RPMI8226 (cell line): ENCODE measurements at places on chromosomes 7 and 10.

GRCh38 chr7:128791121-128791971, at the start of gene CCDC136:
TSS of gene CCDC136 (plus strand) at chr7:128791968. CDS start at chr7:128792412, 444 bp downstream.
- DNase-seq: peak; percentile 87

- DNase-seq: peak; percentile 90
These were observed 161.4 kb downstream of the ELMO1 start for GRCh38 chr7:37287131-37287855.

GRCh38 chr7:118349604-118350003, 125.1 kb downstream of the ANKRD7 start:
- DNase-seq: no peak

- DNase-seq: no peak
These were observed 133.2 kb upstream of the C7orf33 start for GRCh38 chr7:148457310-148457921.

DNA sequence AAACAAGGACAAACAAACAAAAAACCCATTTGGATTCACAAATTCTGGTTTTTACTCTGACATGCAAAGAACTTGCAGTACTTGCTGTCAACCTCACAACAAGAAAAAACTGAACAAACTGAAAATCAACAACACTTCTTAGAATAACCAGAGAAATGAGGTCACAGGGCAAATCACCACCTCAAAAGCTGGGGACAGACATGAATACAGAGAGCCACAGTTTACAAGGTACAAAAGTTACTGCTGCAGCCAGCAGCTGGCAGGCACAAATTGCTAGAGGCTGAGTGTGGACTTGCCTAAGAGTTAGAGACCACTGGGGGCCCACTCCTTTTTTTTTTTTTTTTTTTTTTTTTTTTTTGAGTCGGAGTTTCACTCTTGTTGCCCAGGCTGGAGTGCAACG, 15.0 kb upstream of the RNF32 start:
- DNase-seq: no peak

DNA sequence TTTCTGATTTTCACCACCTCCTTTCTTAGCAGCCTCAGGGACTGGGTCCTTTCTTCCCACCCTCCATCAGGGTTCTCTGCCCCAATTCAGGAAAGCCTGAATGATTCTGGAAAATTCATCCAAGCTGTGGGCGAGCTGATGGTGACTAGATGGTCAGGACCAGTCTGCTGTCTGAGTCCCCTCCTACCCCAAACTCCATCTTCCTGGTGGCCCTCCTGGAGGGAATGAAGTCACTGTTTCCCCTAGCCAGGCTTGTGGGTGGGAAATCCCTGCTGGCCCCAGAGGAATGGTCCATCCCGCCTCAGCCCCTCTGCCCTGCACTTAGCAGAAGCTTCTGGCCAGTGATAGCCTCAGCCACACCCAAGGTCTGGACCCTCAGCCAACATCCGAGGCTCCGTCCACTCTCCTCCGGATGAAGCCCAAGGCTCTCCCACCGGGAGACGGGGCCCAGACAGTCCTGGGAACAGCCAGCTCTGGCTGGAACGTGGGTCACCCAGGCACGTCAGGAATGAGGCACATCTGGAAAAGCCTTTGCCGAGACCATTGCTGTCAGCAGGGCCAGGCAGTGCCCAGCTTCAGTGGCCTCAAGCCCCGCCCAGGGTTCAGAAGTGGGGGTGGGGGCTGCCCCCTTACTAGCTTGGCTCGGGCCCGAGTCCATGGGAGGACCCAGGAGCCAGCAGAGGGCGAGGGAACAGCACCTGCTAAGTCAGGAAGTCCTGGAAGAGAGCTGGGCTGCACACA, 4.0 kb upstream of the AQP1 start:
- no peak for DNase-seq

DNA sequence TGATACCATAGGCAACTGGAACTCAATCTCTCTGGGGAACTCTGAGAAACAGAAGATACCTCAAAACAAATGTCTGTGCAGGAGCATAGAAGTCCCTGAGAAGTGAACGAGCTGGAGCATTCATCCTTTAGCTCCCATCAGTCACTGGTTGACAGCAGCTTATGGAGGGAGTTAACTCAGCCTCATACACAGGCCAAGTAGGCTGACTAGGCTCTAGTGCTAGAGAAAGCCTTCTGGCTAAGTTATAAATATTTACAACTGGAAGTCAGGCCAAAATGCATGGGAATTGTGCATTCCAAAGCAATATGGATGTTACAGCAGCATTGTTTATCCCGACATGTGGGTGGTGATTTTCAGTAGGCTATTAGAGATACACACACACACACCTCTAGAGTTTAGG, 66.5 kb downstream of the ANK3 start:
- no peak for DNase-seq

DNA sequence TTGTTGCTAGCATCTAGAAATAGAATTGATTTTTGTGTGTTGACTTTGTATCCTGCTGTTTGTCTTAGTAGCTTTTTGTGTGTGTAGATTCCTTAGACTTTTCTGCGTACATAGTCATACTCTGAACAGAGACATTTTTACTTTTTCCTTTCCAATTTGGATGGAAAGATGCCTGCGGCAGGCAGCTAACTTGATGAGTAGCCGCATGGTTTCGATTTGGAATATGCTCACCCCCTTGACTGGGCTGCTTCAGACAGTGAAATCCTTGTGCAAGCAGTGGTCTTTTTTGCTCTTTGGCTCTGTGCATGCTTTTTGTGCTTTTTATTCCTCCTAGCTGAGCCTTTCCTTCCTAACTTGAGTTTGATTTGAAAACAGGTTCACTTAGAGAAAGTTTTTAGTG, 71.8 kb downstream of the HHEX start:
- no peak for DNase-seq

DNA sequence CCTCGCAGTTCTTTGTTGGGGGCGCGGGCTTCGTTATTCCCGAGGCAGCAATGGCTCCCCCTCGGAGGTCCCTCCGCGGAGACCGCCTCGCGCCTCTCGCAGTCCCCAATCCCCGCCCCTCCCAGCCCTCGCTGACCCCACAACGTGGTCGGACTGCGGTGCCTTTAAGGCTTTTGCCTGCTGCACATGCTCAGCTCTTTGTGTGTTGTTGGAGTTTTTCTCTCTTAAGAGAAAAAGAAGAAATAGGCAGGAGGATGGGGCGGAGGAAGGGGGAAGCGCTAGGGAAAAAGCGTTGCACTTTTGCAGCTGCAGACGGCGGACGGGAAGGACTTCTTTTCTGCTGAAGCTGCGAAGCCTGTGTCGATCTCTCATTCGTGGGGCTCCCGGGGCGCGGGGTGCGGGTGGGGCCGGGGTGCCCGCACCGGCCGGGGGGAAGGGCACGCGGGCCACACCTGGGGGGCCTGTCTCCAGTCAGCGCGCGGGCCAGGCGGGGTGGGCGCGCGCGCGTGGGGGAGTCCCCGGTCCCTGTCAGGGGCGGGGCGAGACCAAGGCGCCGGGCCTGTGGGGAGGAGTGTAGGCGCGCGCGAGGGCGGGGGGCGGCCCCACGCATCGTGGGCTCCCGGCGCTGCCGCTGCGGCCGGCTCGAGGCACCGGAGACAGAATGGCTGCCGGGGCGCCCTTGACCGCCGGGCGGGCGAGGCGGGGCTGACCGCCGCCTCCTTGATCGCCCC, 445 bp upstream of the ATRNL1 start:
- DNase-seq: peak; percentile 66

- DNase-seq: no peak
These were observed 31.5 kb downstream of the MKRN1 start for GRCh38 chr7:140447841-140448240.

- no peak for DNase-seq
These were observed 127.3 kb downstream of the RNLS start for GRCh38 chr10:88455831-88456230.

DNA sequence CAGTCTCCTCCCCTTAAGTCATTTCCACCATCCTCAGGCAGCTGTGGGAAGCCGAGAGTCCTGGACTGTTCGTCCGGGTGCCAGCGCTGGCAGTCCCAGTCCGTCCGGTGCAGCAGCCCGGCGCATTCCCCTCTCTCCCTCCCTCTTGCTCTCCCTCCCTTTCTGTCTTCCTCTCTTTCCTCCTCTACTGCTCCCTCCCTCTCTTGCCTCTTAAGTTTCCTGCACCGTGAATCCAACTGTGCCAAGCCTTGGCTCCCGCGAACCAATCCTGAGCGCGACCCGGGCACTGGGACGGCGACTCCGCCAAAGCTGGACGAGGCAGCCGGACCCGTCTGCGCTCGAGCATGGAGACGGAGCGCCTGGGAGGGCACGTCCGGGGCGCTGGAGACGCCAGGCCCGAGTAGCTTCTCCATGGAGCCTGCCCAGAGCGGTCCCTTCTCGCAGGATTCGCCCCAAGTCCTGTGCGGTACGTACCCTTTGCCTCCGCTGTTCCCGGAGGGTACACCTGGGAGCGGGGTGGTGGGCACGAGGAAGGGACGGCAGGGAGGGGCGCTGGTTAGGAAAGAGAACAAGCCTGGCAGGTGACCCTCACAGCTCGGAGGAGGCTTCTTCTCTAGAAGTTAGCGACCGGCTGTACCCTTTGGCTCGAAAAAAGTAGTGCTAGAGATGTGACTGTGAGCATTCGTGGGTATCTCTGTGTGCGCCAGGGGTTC, 1.0 kb downstream of the NXPH1 start:
- DNase-seq: no peak

GRCh38 chr10:42574336-42574735, 64.0 kb downstream of the ZNF33B start:
- no peak for DNase-seq

- no peak for DNase-seq
These were observed 49.5 kb downstream of the BRI3 start for GRCh38 chr7:98330926-98331529.

GRCh38 chr10:105068497-105068896, 427.4 kb downstream of the SORCS3 start:
- DNase-seq: no peak

DNA sequence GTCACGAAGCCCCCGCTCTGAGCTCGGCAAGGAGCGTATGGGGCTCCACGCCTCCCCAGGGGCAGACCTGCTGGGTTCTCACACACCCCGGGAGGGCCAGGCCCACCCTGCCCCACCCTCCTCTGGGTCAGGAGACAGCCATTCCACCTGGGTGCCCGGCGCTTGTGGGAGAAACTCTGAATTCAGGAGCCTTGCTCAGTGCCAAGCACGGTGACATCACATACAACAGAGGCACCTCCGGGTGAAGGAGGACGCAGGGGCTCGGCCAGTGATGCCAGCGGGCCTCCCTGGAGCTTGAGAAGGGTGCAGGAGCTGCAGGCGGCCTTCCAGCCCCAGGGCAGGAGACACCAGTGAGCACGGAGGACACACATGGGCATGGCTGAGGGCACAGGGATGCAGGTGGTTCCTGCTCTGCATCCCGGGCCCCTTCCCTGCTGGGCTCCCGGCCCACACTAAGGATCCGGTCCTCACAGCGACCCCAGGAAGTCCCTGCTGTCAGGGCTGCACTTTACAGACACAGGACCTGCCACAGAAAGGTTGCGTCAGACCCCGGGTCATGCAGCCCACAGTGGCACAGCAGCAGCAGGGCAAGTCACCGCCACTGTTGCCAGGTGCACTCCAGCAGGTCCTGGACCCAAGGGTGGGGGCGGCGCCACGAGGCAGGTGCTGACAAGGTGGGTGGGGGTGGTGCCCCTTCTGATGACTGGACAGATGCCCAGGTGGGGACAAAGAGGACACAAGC, 108.0 kb downstream of the MAD1L1 start:
- no peak for DNase-seq

DNA sequence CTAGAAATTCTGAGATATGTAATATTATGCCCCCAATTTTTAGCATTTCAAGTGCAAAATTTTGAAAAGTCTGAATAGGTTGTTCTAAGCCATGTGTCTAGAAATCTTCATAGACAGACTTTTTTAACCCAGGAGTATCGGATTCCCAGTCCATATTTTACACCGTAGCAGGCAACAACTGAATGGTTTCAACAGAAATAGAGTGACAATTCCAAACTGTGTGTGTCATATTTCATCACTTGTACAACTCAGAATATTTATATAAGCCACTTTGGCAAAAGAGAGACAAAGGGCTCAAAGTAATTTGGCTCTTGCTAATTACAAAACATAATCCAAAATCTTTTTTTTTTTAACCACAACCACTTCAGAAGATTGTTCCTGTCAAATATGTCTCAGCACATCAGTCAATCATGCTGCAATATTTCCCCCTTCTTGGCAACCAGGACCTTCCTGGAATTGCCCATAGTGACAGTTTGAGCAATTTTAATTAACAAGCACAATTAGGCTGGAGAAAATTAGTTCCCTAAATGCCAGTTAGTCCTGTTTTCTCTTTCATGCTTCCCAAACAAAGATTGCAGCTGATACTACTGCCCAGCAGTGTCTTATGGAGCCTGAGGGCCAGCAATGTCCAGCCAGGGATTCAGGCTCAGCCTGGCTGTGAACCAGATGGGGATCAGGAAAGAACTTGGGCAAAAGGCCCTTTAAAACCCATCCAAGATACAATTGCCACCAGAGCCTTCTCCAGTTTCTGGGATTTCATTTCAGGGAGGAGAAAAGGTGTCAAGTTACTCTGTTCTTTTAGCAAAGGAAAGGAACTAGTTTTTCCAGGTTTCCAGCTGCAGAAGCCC, 533.3 kb upstream of the GHITM start:
- no peak for DNase-seq

DNA sequence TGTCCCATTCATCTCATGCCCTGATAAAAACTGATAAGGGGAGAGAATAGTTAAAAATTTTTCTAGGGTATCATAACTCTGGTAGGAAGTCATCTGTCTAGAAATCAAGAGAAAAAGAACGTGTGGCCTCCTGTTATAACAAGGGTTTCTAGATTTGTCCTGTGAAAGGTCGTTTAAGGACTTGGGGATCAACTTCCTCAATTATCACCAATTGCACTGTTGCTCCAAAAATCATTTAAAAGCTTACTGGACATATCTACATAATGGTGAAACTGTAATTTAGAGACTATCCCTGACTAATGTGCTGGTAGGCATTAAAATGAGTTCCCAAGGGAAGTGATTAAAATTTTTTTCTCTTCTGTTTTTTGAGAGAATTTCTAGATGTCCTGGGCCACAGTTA, 58.2 kb downstream of the GPR141 start:
- no peak for DNase-seq

- no peak for DNase-seq
These were observed 13.5 kb upstream of the ZMIZ1 start for GRCh38 chr10:79055100-79055782.

DNA sequence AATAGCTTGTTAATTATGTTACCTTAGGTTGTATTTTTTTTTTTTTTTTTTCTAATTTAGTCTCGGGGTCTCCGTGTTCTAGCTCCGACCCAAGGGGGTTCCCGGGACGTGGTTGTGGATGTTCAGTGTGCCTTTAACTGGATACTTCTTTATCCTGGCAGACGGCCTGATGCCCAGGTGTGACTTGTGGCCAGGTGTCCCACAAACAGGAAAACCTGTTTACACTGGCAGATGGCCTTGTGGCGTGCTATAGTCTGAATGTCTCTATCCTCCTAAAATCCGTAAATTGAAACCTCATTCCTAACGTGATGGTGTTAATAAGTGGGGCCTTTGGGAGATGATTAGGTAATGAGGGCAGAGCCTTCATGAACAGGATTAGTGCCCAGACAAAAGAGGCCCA, 546.4 kb upstream of the C7orf33 start:
- DNase-seq: no peak

GRCh38 chr10:79243181-79244067, 103.8 kb upstream of the PPIF start:
- DNase-seq: peak; percentile 74

- no peak for DNase-seq
These were observed 244.5 kb upstream of the PTER start for GRCh38 chr10:16192337-16192736.

- DNase-seq: no peak
These were observed 174.5 kb upstream of the KLF14 start for GRCh38 chr7:130908345-130909160.

- no peak for DNase-seq
These were observed 501.1 kb upstream of the NRP1 start for GRCh38 chr10:33835556-33835955.

GRCh38 chr10:78335371-78335690, 301.7 kb downstream of the RPS24 start:
- no peak for DNase-seq
